ENCODE measurements at places on chromosomes 1 and 21. TPM values are rescaled to one million over a fixed set of nuclear protein-coding genes. Genes with fewer than 3 reads are reported as not detected.

The FMO1 gene
- 0.62 TPM for total RNA-seq

The RNU1-3 gene
- 5,988 TPM for total RNA-seq

The AMPD1 gene
- not detected for total RNA-seq

The HSD11B1 gene
- 5.6 TPM for total RNA-seq

The AXDND1 gene
- total RNA-seq, result 0.44 TPM

The LHX4 gene
- total RNA-seq, result not detected

The DSCAM gene
- total RNA-seq, result not detected

The NBPF19 gene
- 6.3 TPM for total RNA-seq

The YTHDF2 gene
- 30.0 TPM for total RNA-seq

The ITLN2 gene
- total RNA-seq, result 0.97 TPM

The MAP10 gene
- total RNA-seq, result 3.0 TPM

The OVAAL gene
- total RNA-seq, result 0.53 TPM

All from left cardiac atrium (tissue), 4 donors.